GM12864 (cell line): ENCODE measurements at places on chromosomes 11 and 22.
A peak's percentile ranks its signal among the peaks of the same experiment; 100 is the strongest.

GRCh38 chr11:66966351-66966750, 8.2 kb upstream of the PC start:
- DNase-seq, result no peak

GRCh38 chr22:50301581-50301991, 5.9 kb downstream of the PLXNB2 start:
- DNase-seq, result no peak

DNA sequence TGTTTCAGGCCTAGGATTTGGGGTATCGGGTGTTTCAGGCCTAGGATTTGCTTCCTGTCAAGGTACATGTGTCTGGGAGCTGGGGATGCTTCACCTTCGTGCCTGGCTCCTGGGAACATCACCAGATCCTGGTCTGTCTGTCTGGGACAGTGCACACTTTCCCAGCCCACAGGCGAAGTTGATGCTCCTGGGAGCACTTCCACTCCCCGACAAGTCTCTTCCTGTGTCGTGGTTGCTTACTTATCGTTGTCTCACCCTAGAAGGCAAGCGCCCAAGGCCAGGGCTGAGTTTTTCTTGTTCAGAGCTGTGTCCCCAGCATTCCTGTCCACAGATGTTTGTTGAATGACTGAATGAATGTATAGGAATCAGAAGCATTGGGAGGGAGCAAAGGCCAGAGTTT, 71.5 kb downstream of the LINC01488 start:
- DNase-seq, result no peak

- no peak for DNase-seq
Observed at GRCh38 chr11:97786961-97787360, 1233.8 kb upstream of the CNTN5 start.

DNA sequence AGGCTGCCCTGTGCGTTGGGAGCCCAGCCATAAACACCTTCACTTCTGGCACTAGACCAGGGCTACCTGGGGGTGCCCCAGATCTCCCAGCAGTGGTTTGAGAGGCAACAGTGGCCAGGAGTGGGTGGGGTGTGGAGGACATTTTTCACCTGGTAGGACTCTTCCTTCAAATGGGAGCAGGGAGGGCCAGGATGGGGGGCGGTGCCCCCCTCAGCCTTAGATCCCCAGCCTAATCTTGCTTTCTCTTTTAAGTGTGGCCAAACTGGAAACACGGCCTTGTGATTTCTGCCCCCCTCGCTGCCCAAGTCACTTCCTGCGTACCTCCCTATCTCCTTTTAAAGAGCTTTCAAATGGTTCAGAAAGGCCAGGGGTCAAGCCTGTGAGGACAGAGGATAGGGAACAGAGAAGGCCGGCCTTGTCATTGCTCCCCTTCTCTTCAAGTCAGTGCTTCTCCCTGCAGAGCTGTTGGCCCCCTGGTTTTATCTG, 800 bp downstream of the KCNJ5 start:
- DNase-seq, result no peak

- no peak for DNase-seq
Observed at GRCh38 chr22:41417622-41418390, 28.8 kb downstream of the TOB2 start.

DNA sequence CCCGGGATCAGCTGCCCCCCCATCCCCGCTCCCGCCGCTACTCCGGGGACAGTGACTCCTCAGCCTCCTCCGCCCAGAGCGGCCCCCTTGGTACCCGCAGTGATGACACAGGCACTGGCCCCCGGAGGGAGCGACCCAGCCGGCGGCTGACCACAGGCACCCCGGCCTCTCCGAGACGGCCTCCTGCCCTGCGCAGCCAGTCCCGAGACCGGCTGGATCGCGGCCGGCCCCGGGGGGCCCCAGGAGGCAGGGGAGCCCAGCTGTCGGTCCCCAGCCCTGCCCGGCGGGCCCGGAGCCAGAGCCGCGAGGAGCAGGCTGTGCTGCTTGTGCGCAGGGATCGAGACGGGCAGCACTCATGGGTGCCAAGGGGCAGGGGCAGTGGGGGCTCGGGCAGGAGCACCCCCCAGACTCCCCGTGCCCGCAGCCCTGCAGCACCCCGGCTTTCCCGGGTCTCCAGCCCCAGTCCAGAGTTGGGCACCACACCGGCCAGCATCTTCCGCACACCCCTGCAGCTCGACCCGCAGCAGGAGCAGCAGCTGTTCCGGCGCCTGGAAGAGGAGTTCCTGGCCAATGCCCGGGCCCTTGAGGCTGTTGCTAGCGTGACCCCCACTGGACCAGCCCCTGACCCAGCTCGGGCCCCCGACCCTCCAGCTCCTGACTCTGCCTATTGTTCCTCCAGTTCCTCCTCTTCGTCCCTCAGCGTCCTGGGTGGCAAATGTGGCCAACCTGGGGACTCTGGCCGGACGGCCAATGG, 3.9 kb downstream of the RASL10A start:
- no peak for DNase-seq

DNA sequence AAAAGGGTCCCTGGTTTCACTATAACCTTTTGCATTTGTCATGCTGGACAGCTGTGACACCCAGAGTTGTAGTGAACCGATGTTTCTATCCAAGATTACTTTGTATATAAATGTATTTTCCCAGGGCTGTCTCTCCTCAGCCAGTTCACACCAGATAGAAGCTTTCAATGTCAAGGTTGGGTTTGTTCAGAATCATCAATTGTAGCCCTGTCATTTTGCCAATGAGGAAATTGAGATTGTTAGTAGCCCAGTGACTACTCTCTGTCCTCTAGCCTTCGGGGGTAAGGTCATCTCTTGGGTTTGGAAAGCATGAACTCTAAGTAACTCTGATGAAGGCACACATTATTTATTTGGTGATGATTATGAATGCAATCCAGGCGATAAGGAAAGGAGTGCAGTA, 165.6 kb downstream of the DBX1 start:
- no peak for DNase-seq

GRCh38 chr22:41830174-41830573, 2.7 kb upstream of the SREBF2 start:
- DNase-seq, result no peak

GRCh38 chr11:88378422-88379066, 41.0 kb upstream of the CTSC start:
- DNase-seq, result no peak

GRCh38 chr11:450809-451451, 851 bp downstream of the PTDSS2 start:
- peak; percentile 29 for DNase-seq

DNA sequence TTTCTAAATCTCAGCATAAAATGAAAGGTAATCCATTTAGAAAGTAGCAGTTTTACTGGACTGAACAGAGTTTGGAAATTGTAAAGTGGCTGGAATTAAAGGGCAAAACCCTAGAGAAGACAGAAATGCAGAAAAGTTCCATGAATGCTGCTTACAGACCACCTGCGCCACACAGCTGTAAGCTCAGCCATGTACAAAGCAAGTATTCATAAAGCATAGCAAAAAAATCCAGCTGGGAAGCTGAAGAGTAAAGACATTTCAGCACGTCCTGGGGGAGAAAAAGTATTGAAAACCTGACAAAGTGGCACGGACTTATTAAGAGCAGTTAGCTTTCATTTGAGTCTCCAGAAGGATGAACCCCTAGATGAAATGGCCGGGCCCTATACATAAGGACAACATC, 220.1 kb upstream of the CNTN5 start:
- DNase-seq, result no peak

DNA sequence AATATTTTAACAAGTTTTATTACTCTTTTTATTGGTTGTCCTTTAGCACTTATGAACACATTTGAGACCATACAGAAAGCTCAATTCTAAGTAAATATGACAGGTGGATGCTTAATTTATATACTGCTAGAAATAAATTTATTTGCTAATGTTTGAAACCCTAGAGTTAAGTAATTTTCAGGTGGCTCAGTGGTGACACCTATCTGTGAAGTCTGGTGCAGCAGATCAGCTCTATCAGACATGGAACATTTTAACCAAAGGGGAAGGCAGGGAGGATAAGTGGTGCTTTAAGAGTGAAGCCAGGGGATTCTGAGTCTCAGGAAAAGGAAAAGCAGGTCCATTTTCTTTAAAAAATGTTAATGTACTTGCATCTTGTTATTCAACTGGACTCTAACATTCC, 175.8 kb downstream of the DSCAML1 start:
- DNase-seq, result no peak

GRCh38 chr11:35897019-35897418, 46.8 kb upstream of the LDLRAD3 start:
- no peak for DNase-seq

- DNase-seq, result peak; percentile 75
Observed at GRCh38 chr11:125514336-125515101, 18.5 kb upstream of the FEZ1 start.

GRCh38 chr11:72548463-72548862, 114.1 kb upstream of the CLPB start:
- DNase-seq, result no peak

DNA sequence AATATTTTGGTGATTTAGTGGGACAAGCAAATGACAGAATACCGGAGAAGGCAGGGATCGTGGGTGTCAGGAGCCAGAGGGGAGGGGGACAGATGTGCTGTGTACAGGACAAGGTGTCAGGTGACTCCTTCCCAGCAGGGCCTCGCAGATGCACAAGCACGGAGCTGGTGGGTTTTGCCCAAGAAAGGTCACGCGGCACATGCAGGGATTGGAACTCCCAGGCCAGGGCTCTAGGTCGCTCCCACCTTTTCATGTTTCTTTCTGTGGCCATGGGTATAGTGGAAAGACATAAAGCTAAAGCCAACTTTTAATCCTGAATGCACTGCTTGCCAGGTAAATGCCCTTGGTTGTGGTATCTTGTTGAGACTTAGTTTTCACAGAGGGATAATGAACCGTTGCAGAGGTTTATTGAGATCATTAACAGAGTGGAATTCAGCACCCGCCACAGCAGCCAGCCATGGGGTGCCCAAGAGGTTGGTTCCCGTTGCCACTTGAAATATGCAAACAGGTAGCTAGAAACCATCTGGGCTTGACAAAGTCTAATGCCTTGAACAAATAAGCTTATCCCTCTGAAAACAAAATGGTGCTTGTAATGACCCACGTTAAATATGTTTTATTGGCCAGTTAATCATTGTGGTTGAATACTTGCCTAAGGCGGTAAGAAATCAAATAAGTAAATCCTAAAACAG, 10.1 kb downstream of the C22orf23 start:
- no peak for DNase-seq

GRCh38 chr11:1782831-1783724, 19.4 kb upstream of the CTSD start:
- DNase-seq, result no peak

GRCh38 chr22:23180301-23180892, at the start of gene BCR:
Gene BCR (plus strand): TSS chr22:23180509. CDS start chr22:23180961, 452 bp downstream.
- DNase-seq, result no peak

DNA sequence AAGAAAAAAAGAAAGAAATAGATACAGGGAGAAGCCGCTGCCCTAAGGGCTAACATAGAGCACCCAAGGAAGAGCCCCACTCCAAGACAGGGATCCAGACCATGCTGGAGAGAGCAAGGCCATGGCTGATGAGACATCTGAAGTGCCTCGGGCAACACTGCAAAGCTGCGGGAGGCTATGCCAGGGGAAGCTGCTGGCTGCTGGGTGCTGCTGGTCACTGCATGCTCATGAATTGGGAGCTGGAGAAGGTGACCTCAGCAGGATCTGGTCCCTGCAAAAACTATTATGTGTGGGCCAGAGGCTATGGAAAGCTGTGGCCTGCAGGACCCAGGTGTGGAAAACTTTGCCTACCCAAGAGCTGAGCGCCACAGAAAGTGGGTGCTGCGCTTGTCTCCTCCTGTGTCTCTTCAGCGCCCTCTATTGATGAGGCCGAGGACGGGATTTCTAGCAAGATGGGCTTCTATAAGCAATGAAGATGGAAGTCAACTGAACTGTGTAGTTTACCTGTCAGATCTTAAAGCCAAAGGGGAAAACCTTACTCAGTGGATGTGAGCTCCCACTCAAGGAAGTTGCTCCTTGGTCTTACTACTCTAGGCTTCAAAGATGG, 17.3 kb upstream of the SLC29A2 start:
- DNase-seq, result peak; percentile 31

- peak; percentile 67 for DNase-seq
Observed at GRCh38 chr11:88301488-88302140, 35.9 kb downstream of the CTSC start.

DNA sequence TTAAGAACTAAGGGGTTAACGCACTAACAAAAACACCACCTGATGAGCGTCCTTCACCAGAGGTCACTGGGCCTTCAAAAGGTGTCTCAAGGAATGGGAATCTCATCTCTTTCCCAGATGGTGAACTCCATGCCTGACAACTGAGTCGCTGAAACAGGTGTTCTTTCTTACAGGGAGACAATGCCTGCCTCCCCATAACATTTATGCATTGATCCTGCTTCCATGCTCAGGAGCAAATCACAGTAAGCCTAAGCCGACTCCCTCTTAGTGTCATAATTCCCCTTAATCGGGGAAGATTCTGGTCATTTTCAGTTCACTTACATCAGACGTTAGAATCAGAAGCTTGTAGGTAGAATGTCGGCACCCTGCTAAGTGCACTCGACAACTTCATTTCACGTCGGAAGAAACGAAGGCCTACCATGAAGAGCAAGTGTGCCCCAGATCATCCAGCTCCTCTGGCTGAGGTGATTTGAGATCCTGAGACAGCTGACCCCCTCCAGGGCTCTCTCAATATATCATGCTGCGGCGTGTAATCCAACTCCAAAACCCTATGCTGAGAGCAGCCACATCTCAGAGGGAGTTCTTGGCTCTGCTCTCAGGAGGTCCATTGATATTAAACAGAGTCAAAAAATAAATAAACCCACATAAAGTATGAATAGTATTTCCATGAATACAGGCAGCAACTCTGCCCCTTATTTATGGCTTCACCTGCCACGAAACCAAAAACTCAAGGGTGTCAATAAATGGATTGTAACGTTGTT, 163.1 kb downstream of the LARGE1 start:
- no peak for DNase-seq

- no peak for DNase-seq
Observed at GRCh38 chr11:34250732-34251588, 106.8 kb downstream of the ABTB2 start.

DNA sequence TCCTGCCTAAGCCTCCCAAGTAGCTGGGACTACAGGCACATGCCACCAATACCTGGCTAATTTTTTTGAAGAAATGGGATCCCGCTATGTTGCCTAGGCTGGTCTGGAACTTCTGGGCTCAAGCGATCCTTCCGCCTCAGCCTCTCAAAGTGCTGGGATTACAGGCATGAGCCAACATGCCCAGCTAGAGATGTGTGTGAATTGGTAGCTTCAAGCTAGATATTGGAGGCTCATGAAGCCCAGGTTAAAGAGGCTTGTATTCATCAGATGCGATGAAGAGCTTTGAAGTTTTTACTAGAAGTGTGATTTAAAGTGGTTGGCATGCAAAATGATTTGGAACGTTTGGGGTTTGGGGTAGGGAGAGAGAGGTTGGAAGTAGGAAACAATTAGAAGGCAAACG, 19.6 kb downstream of the NF2 start:
- no peak for DNase-seq

GRCh38 chr22:41498303-41498835, 29.5 kb downstream of the ACO2 start:
- no peak for DNase-seq
